ENCODE measurements at places on chromosomes 12 and 14.
A peak's percentile ranks its signal among the peaks of the same experiment; 100 is the strongest.

DNA sequence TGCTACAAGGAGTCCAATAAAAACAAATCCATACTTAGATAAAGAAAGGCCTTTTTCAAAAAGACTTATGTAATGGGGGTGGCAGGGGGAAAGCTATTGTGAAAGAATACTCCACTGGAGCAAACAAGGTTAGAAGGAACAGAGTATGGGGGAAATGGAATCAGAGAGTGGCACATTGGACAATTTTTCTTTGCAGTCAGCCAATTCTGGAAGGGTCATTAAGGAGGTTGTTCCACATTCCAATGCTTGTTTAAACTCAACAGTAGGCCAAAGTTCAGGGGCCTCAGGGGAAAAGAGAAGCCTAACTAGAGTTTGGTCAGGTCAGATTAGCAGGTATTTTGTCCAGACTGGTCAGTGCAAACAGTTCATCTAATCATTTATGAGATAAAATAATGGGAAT is 105.2 kb upstream of the RESF1 start:
- no peak for DNase-seq

DNA sequence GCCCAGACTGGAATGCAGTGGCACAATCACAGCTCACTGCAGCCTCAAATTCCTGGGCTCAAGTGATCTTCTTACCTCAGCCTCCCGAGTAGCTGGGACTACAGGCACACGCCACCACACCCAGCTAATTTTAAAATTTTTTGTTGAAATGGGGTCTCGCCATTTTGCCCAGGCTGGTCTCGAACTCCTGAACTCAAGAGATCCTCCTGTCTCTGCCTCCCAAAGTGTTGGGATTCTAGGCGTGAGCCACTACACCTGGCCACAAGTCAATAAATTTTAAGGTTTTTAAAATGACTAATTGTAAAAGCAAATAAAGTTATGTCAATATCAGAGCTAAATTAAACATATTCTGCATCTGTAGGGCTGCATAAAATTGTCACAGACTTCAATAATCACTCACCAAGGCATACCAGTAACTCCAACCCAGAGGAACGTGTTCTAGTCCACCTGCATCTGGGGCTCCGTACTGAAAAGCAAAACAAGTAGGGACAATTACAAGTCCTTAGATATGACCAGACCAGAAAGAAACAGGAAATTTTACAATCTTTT is 13.9 kb downstream of the GNS start:
- DNase-seq = no peak

- DNase-seq = no peak
Measured at GRCh38 chr14:49545071-49545470, 41.1 kb downstream of the RPS29 start.

DNA sequence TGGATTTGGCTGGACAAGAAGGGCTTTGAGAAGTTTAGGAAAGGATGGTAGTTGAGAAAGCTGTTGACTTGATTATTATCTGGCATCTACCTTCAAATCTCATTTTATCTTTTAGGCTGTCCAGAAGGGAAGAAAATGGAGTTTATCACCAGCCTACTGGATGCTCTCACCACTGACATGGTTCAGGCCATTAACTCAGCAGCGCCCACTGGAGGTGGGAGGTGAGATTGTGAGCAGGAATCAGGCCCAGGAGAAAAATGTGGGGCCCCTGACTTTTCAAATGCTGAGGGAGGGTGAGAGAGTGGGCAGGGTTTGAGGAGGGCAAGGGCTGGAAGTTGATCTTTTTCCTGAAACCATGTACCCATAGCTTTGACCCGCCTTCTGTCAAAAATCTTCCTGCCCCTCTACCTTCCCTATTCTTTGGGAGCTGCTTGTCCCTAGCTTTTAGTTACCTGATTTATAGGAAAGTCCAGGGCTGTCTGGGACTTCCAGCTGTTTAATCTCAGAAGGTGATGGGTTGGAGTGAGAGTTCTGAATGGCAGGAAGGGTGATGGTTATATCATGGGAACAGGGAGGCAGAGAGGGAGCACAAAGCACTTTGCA is 134.2 kb downstream of the SMOC1 start:
- no peak for DNase-seq

DNA sequence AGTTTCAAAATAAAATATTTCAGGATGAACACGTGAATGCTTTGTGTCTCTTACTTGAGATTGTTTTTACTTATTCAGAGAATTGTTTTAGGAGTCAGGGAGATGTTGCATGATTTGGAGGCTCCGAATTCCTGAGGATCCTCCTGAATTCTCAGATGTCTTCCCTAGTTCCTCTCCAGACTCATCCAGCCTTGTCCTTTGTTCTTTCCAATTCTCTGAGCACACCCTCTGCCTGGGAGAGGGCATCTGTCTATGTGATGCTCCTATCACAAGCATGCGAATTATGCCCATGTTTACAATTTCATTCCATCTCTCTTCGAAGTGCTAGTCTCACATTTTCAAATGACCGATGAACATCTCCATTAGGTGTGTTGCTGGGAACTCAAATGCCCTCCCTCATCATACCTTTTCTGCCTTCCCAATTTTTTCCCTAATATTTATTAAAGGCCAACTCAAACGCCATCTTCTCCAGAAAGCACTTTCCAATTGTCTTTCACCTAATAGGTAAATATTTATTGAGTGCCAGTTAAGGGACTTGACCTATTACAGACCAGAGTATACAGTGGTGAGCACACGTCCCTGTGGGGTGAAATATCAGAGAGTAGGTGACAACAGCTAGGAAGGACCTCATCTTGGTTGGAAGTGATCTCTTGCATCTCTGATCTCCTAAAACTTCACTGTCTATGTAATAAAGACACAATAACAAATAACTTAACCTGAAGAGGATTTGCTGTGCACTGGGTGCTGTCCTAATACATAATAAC is 64.4 kb downstream of the ARF6 start:
- no peak for DNase-seq

GRCh38 chr12:45582986-45583659 is 146.4 kb upstream of the ARID2 start:
- DNase-seq = no peak

- no peak for DNase-seq
Measured at GRCh38 chr14:90603336-90603735, 206.5 kb downstream of the CALM1 start.

- DNase-seq = no peak
Measured at GRCh38 chr14:39050389-39050788, 52.6 kb downstream of the SEC23A start.

GRCh38 chr12:94208622-94208966 is 60.2 kb downstream of the PLXNC1 start:
- DNase-seq = no peak

GRCh38 chr12:83462419-83462818 is 775.7 kb downstream of the TMTC2 start:
- DNase-seq = no peak

DNA sequence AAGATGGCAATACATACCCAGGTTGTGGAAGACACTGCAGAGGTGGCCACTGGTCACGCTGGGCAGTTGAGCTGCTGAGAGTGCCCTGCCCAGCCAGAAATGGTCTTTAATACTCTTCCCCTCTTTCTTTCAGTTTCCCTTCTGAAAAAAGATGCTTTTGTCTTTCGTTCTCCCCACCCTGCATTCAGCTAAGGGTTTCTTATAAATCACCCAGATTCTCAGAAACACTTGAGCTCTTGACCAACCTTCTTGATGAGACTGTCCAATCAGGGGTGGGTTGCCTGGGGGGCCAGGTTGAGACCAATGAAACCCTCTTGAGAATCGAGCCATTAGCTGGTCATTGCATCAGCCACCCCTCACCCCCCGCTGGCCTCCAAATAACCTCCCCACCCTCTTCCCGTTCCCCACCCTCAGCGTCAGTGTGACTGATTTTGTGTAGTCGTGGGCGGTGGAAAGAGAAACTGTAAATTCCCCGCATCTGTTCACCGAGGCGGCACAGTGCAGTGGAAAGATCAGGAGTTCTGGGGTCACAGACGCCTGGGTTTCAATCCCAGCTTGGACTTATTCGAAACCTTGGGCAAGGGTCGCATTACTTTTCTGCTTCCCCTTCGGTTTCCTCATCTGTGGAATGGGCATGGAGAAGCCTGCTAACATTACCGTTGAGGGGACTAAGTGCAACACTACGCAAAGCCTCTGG is 52.3 kb downstream of the SLC25A47 start:
- DNase-seq = peak; percentile 61

GRCh38 chr12:114263056-114263805 is 142.7 kb downstream of the TBX5 start:
- no peak for DNase-seq

- DNase-seq = no peak
Measured at GRCh38 chr14:95959317-95959716, 79.8 kb upstream of the C14orf132 start.

GRCh38 chr14:104686624-104687517 is 2.5 kb upstream of the INF2 start:
- no peak for DNase-seq

DNA sequence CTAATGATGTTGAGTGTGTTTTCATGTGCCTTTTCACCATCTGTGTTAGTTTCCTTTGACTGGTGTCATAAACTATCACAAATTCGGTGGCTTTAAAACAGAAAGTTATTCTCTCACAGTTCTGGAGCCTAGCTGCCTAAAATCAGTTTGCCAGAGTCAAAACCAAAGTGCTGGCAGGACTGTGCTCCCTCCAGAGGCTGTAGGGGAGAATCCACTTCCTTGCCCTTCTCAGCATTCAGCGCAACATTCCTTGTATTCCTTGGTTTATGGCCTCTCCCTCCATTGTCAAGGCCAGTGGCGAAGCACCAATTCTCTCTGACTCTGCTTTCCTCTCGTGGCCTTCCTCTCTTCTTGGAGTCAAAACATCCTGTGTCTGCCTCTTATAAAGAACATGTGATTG is 174.2 kb upstream of the PDE3A start:
- no peak for DNase-seq

DNA sequence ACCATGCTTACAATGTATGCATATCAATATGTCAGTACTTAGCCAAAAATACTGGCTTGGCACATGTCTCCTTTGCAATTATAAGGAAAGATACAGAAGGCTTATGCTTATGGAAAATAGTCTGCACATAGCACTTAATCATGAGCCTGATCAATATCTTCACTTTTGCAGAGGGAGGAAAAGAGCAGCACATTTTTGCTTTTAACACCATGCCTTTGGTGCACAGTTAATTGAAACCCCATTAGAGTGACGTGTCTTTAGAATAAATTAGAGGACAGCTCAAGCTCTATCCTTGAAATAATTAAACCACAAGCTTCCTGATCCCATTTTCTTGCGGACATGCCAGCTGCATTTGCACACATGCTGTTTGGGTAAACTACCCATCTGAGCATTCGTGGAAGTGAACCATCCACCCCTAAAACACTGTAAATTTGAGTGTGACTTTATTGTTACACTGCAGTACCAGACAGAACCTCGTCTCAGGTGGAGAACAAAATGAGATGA is 839.9 kb upstream of the MGAT4C start:
- DNase-seq = no peak

- DNase-seq = no peak
Measured at GRCh38 chr14:66498311-66498710, 9.6 kb upstream of the GPHN start.

GRCh38 chr14:93104961-93105360 is 10.8 kb downstream of the ITPK1 start:
- DNase-seq = no peak

DNA sequence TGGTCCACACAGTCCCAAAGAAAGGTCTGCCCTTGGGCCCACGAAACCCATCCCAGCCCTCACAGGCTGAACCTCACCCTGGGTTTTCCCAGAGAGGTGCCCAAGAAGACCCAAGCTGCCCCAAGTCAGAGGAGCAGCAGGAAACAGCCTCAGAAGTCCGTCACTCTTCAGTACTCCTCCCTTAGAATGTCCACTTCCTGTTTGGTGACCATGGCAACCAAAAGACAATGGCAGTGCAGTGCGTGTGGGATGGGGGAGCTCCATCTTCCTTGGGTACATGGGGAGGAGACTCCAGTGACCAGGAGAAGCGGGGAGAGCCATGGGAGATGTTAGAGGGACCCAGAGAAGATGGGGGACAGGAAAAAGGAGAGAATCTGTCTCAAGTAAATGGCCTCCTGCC is 11.3 kb downstream of the SELPLG start:
- DNase-seq = no peak

DNA sequence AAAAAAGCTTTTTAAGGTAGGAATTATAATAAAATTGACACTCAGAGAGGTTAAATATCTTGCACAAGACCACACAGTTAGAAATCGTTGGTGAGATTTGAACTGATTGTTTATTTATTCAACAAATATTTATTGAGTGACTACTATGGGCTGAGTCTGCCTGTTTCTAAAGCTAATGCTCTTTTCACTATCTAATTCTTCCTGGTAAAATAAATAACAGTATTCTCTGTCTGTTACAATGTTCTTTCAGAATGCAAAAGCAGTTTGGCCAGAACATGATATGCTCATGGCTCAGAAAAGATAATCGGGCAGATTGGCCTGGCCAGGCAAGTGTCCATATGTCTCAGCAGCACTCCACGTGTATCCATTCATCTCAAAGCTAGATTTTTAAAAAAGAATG is 82.0 kb downstream of the BTG1 start:
- no peak for DNase-seq

DNA sequence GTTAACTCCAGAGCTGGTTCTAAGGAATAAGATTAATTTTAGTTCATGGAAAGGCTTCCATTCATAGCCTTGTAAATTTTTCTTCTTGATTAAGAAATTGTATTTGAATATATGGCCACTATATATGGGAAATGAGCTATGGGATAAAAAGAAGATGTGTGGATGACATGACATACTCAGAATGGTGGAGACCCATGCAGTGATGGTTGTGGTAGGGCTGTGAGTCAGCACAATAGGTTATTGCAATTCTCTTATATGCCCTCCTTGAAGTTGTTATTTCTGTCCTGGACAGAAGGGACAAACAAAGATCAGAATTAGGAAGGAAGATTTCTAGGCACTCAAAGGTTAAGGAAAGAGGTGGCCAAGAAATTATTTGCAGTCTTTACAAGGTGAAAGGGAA is 21.5 kb downstream of the RASSF9 start:
- no peak for DNase-seq

DNA sequence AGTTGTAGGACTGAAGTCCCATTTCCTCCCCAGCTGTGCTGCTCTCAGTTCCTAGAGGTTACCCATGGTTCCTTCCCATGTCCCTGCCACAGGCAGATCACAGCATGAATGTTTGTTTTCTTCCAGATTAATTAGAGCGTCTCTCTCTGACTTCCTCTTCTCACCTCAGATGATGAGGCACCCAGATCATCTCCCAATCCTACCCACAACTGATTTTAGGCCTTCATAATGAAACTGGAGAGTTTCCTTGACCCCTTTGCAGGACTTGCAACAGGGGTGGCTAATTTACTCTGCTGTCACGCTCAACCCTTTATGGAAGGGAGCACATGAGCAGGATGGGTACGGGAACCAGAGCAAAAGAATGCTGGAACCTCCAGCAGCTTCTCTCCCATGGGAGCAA is 32.1 kb upstream of the TXNRD1 start:
- no peak for DNase-seq

DNA sequence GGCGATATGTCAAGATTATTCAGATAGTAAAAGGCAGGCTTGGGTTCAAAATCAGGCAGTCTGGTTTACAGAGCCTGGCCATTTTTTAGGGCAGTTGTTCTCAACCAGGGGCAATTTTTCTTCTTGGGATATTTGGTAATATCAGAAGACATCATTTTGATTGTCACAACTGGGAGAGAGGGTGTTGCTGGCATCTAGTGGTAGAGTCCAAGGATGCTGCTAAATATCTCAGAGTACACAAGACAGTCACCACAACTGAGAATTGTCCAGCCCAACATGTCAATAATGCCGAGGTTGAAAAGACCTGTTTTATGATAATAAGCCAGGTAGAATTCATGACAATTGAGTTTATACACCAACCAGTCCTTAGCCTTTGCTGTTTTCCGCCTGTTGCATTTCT is 733.9 kb downstream of the NRXN3 start:
- DNase-seq = no peak
